LHCN-M2 (cell line): ENCODE measurements at places on chromosomes 2 and 18.

DNA sequence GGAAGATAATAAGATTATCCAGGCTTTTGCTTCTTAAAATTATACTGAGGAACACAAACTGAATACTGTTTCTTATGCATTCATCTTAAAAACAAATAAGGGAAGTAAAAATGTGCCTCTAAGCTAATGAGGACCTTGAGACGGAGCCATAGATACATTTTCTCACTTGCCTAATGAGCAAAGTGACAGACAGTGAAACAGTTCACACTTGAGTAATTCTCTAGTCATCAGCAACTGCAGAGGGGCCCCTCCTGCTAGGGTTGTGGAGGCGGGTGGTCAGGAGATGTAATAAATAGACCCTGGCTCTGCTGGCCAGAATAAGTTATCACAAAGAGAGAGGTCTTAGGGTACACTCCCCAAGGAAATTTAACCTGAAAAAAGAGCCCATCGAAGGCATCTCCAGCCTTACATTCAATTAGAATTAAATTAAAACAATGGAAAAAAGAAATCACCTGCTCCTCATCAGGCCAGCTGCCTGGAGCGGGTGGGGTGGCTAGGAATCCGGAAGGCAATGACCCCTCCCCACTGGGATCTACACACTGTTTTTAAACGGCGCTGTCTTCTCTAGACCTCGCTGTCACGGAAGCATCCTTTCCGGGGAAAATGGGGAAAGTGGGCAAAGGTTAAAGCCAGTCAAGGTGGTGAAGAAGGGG is 32.6 kb upstream of the INSIG2 start:
- no peak for DNase-seq

DNA sequence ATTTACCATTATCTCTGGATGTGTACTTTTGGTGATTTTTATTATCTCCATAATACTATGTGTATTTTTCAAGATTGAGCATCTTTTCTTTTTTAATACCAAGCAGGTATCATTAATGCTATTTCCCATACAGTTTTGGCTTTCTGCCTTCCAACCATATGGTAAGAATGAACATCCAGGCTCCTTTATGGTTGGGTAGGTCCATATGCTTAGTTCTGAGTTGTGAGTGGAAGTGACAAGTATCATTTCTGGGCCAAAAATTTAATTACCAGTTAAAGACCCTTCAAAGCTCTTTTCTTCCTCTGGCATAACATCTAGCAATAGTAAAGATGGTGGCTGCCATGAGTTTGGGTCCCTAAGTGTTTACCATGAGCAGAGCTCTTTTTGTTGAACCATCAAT is 4.3 kb upstream of the RBM43 start:
- DNase-seq, result no peak

GRCh38 chr2:193334401-193334800 is 1139.7 kb upstream of the TMEFF2 start:
- DNase-seq, result no peak

- peak; percentile 64 for DNase-seq
Measured at GRCh38 chr2:165601928-165602521, 132.5 kb downstream of the CSRNP3 start.

DNA sequence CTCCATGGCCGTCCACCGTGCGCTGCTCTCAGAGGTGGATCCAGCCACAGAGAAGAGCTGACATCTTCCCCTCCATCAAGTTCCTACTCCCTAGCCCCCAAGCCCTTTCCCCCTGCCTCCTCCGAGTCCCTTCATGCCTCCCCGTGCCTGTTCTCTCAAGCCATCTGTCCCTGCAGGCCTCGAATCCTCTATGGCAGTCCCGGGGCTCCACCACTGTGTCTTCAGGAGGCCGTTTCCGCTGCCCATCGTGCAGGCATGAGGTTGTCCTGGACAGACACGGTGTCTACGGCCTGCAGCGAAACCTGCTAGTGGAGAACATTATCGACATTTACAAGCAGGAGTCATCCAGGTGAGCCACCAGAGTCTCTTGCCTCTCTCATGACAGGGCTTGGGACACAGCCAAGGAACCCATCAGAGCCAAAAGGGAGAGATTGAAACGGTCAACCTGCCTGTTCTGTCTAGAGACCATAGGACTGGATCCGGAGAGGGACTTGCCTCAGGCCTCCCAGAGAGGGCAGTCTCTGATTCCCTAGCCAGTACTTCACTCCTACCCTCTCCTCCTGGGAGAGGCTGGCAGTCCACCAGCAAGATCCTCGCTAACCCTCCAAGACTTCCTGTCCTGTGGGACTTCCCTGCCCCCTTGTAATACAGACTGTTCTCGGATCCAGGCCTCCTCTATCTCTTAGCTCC is 9.7 kb downstream of the UCN start:
- DNase-seq, result no peak

GRCh38 chr2:229519655-229520430 is 194.5 kb downstream of the DNER start:
- DNase-seq, result no peak

- DNase-seq, result peak; percentile 95
Measured at GRCh38 chr2:206378835-206379234, 64.5 kb upstream of the ADAM23 start.

GRCh38 chr2:225309516-225309915 is 90.0 kb upstream of the NYAP2 start:
- no peak for DNase-seq

GRCh38 chr2:102764083-102764482 is 2.3 kb downstream of the TMEM182 start:
- no peak for DNase-seq

- no peak for DNase-seq
Measured at GRCh38 chr2:210004881-210005280, 2.4 kb downstream of the RPE start.

- peak; percentile 54 for DNase-seq
Measured at GRCh38 chr2:39266139-39266805, 22.5 kb upstream of the CDKL4 start.

GRCh38 chr2:154459286-154459685 is 239.2 kb upstream of the KCNJ3 start:
- no peak for DNase-seq

DNA sequence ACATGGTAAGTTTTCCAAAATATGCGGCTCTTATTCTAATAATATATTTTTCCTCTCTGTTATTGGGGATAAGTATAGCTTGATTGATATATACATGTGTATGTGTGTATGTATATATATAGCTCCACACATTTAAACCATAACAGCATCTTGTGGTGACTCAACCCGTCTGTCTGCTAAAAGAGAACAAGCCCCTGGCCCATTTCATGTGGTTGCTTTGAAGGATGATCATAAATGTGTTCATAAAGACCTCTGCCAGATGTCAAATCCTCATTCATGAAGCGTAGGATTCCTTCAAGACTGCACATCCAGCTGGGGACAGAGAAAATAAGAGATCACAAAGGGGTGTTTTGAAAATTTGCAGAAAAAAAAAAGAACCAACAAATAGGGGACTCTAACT is 79.3 kb downstream of the RHOB start:
- no peak for DNase-seq

DNA sequence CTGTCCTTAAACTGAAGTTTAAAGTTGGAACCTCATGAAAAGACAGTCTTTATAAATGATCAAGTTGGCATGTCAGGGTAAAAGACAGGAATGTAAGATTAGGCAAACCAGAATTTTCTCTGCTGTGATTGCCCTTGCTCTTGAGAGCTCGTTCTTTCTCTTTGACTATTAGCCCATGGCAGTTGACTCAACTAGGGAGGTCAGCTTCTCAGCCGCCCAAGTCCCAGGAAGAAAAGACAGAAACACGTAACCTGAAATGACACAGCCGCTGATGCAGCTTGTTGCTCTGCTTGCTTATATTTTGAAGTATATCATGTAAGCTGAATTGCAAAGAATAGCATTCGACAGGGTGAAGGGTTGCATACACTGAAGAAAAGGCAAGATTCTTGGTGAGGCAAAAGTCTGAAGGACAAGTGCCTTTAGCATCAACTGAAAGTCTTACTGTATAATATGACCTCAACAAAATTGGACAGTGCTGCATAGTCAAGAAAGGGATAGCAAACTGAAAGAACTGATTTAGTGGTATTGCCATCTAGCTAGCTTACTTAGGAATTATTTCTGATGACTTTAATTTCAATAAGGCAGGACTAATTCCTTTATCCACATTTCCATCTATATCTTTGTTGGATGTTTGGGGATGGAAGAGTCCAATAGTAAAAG is 54.7 kb downstream of the ARHGAP15 start:
- DNase-seq, result no peak

GRCh38 chr2:135064149-135064548 is 12.1 kb downstream of the RAB3GAP1 start:
- DNase-seq, result no peak

- peak; percentile 48 for DNase-seq
Measured at GRCh38 chr2:100959225-100959880, 42.7 kb upstream of the RPL31 start.

DNA sequence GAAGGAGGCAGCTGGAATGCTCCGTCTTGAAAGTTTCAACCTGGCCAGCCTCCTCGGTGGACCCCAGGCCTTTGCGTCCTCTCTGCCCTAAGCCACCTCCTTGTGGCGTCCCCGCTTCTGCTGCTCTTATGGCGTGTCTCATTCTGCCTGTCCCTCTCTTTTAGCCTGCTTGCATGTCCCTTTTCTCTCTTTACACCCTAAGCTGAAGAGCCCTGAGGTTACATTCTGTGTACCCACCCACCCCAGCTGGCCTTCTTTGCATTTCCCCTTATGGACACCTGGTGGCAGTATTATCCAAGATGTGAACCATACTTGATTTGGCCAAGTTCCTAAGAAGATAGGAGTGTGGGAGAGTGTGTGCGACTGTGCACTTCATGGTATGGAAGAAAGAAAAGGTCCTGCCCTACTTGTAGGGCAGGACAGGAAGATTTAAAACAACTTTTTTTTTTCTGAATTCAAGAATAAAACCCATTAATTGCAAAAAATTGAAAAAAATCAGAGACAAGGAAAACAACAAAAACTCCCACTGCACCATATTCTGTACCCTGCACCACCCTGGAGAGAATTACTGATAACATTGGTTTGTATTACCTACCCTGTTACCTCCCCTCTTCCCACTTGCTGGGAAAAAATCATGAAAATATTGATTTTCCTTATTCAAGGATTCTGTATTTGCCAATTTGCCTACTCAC is 77.4 kb downstream of the DYSF start:
- peak; percentile 47 for DNase-seq

- DNase-seq, result peak; percentile 79
Measured at GRCh38 chr2:63661076-63661475, 72.3 kb downstream of the MDH1 start.

- DNase-seq, result peak; percentile 93
Measured at GRCh38 chr18:12287684-12288402, 20.2 kb upstream of the TUBB6 start.

DNA sequence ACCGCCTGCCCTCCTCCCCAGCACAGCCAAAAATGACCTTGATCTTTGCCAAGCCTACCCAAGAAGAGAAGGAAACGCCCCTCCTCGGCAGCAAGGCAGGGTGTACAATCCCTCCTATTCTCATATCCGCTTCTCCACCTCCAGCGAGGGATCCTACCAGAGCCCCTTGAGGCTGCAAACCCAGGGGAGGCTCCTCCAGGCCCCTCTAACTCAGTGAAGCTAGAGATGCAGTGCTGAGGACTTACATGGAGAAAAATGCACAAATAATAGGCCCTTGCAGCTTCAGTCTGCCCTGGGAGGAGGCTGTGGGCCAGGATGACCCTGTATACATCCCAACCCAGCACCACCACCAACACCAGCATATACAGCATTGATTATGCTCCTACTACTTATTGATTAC is 46.9 kb upstream of the POMC start:
- no peak for DNase-seq

DNA sequence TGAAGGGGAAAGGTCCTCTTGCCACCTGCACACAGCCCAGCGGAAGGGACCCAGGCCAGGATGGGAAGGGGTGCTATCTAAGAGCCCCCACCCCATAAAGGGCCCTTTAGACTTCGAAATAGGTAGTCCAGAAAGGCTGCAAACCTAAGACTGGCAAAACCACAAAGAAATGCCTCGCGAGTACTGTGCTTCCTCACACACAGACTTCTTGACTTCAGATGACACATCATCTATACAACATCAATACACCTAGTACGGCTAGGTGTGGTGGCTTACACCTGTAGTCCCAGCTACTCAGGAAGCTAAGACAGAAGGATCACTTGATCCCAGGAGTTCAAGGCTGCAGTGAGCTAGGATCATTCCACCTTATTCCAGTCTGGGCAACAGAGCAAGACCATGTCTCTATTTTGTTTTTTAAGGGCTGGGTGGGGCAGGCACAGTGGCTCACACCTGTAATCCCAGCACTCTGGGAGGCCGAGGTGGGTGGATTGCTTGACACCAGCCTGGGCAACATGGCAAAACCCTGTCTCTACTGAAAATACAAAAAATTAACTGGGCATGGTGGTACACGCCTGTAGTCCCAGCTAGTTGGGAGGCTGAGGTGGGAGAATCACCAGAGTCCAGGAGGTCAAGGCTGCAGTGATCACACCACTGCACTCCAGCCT is 125.8 kb downstream of the CABLES1 start:
- no peak for DNase-seq

DNA sequence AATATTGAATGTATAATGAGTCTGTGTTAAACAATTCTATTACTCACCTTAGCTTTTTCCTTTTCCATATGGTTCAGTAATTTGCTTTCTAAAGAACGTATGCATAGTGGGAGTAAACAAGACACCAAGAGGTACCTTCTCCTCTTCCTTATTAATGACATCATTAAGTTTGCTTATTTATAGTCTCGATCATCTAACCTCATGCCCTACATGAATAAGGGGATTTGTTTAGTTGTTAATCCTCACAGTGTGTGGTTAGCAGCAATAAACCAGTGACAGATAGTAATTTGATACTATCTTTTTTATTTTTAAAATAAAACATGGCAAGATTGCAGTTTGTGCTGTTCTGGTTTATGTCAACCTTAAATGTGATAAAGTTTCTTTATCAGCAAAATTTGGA is 69.7 kb downstream of the COBLL1 start:
- no peak for DNase-seq

- DNase-seq, result peak; percentile 28
Measured at GRCh38 chr18:32893915-32894314, 121.1 kb upstream of the KLHL14 start.

DNA sequence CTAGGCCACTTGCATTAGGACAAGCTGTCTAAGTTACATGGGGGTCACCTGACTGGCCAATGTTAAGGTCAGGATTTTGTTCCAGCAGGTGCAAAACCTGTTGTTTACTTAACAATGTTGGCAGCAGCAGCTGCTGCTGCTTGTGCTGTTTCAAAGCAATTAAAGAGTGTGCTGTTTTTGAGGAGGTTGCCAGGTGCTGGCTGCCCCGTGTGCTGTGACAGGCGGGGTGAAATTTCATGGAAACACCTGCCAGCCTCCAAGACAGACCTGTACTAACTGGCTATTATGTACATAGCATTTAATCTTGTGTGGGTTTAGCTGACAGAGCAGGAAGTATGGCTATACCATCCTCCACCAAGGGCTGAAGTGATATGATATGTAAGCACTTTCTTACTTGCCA is 224.9 kb downstream of the ASXL3 start:
- DNase-seq, result no peak

DNA sequence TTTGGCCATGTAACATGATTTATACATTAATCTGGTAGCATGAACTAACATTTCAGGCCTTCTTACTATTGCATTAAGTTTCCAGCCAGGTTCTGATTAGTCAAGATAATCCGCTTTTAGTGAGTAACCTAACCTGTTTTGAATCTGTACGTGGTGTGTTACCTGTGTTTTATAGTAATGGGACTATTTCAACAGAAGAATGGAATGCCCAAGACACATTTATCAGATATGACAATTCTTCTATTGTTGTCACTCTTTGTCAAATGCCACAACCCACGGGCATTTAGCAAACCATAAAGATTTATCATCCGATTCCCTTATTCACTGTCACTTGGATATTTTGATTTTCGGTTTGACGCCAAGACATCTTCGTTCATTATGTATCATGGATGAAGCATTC is 117.9 kb downstream of the ETAA1 start:
- DNase-seq, result no peak
